ENCODE measurements at places on chromosomes 5 and 9.

DNA sequence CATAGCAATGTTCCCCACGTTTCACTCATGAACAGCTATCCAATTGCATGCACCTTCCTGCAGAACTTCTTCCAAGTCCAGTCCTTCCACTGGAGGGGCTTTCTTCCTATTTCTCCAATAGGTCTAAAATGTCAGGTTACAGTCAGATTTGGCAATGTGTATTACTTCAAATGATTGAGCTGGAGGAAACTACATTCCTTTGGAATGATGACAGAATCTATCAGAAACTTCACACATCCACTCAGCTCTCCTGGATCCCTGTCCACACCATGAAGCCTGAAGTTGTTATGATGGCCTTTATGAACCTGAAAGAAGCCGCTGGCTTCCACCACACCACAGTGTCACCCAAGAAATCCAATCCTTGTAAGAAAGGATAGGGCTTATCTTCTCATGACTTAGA lies 32.2 kb downstream of the FBXW2 start:
- no peak for DNase-seq

- DNase-seq, result no peak
Measured at GRCh38 chr9:135728436-135729110, 26.6 kb downstream of the KCNT1 start.

GRCh38 chr9:14993061-14993800 lies 83.0 kb upstream of the FREM1 start:
- no peak for DNase-seq

- no peak for DNase-seq
Measured at GRCh38 chr5:86125731-86126601, 491.8 kb upstream of the COX7C start.
